ENCODE measurements at places on chromosomes 6 and 20.

GRCh38 chr6:162343198-162343935 is 384.2 kb downstream of the PRKN start:
- H3K36me3 ChIP-seq, result no peaks in the 10 kb centered on the region
- H3K27me3 ChIP-seq, result no peaks in the 10 kb centered on the region

- peaks cover 26% of the 10 kb centered on the region for H3K4me1 ChIP-seq
- no peak for DNase-seq
- H3K27me3 ChIP-seq, result no peaks in the 10 kb centered on the region
- H3K36me3 ChIP-seq, result no peaks in the 10 kb centered on the region
Observed at GRCh38 chr20:53069132-53069531, 97.0 kb downstream of the TSHZ2 start.

- no peaks in the 10 kb centered on the region for H3K27me3 ChIP-seq
- H3K4me1 ChIP-seq, result no peaks in the 10 kb centered on the region
- H3K4me3 ChIP-seq, result no peak overlapping the region
- no peak overlapping the region for H3K27ac ChIP-seq
- no peaks in the 10 kb centered on the region for H3K36me3 ChIP-seq
Observed at GRCh38 chr20:11072982-11073381, 399.2 kb upstream of the JAG1 start.

- no peak for DNase-seq
- no peak overlapping the region for H3K27ac ChIP-seq
- no peaks in the 10 kb centered on the region for H3K4me1 ChIP-seq
- no peaks in the 10 kb centered on the region for H3K36me3 ChIP-seq
Observed at GRCh38 chr6:140256248-140256647, 881.8 kb upstream of the CITED2 start.

- DNase-seq, result no peak
- H3K4me3 ChIP-seq, result no peak overlapping the region
- no peaks in the 10 kb centered on the region for H3K4me1 ChIP-seq
Observed at GRCh38 chr6:46437671-46438221, 53.5 kb downstream of the RCAN2 start.

GRCh38 chr6:168418711-168419121 is 22.3 kb upstream of the SMOC2 start:
- no peak for DNase-seq
- no peak overlapping the region for H3K4me3 ChIP-seq
- no peaks in the 10 kb centered on the region for H3K4me1 ChIP-seq
- H3K27ac ChIP-seq, result no peak overlapping the region
- no peaks in the 10 kb centered on the region for H3K27me3 ChIP-seq

GRCh38 chr6:44921798-44922197 is 406.3 kb upstream of the RUNX2 start:
- no peak overlapping the region for H3K4me3 ChIP-seq
- H3K36me3 ChIP-seq, result no peaks in the 10 kb centered on the region
- DNase-seq, result peak; percentile 79
- H3K4me1 ChIP-seq, result no peaks in the 10 kb centered on the region

All from right lobe of liver (tissue), 6 donors.